Stimulated activated CD4-positive, alpha-beta T cell treated with anti-CD3 and anti-CD28 coated beads, TNF-alpha, amount 100 ng/mL, for 4 hours (primary cell): ENCODE measurements at places on chromosomes 2 and 18.

DNA sequence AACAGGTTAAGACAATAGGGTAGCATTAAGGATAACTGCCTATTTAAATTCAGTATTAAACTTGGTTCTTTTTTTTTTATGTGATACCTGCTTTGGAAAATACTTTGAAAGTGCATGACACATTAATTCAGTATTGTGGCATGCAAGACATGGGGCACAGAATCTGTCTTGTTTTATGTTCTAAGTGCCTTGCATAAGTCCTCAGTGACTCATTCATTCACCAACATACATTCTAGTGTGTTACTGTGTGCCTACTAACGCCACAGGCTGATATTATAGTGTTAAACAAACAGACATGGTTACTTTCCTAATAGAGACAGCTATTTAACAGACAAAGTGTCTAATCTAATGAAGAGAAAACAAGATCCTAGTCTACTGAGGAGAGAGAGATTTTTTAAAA is 91.7 kb downstream of the GCA start:
- DNase-seq, result no peak

- no peak for DNase-seq
Measured at GRCh38 chr2:16625201-16625729, 40.4 kb downstream of the CYRIA start.

- no peak for DNase-seq
Measured at GRCh38 chr18:24595561-24596031, 135.2 kb downstream of the HRH4 start.

DNA sequence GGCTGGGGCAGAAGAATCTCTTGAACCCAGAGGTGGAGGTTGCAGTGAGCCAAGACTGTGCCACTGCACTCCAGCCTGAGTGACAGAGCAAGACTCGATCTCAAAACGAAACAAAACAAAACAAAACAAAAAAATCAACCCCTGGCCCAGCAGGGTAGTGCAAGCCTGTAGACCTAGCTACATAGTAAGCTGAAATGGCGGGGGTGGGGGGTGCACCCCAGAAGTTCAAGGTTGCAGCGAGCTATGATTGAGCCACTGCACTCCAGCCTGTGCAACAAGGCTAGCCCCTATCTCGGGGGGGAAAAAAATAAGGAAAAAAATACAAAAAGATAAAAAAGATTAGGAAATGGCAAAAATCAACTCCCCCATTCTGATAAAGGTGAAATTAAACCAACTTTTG is 6.4 kb downstream of the ATL2 start:
- no peak for DNase-seq

DNA sequence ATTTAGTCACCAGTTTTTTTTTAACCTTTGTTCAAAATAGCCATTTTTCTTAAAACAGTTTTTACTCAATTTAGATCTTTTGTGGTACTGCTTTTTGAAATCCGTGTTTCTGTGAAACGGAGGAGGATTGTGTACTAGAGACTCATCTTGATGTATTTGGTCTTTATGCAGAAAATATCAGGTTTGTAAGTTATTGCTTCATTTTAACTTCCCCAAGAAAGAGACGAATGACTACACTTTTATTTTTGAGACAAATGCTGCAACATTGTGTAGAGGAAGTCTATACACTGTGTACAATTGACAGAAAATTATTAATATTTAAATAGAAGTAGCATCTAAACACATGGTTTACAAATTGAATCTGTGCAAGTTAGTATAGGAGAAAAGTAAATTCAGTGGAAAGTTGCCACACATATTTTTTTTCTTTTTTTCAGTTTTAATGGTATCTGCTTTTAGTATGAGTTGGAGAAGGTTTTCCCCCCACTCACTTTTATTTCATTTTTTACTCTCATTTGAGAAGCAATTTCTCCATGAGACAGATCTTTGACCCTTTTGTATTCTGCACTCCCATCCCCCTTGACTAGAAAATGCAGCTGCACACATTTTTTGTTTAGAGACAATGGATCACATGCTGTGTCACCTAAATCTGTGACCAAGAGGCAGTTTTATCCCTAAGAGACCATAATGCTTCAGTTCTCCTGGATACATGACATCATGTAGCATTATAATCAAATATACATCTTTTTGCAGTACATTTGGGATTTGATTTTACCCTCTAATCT is 200.8 kb upstream of the STON1 start:
- no peak for DNase-seq

GRCh38 chr2:236903978-236904377 is 181.7 kb upstream of the COPS8 start:
- DNase-seq, result no peak

DNA sequence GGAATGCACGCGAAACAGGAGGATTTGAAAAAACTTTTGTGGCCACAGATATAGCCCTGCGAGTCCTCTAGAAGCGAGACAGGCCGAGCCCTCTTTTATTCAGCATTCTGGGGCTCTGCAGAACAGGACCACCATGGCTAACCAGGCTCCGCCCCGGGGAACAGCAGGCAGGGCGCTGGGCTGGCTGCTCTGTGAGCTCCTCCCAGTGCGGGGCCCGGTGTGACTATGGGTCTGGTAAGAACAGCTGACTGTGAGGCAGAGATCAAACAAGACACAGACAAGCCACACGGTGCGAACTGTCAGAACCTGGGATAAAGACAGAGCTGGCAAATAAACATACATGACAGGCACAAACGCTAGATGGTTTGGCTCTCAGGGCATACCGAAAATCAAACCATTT is 15.5 kb downstream of the PXDN start:
- DNase-seq, result no peak

DNA sequence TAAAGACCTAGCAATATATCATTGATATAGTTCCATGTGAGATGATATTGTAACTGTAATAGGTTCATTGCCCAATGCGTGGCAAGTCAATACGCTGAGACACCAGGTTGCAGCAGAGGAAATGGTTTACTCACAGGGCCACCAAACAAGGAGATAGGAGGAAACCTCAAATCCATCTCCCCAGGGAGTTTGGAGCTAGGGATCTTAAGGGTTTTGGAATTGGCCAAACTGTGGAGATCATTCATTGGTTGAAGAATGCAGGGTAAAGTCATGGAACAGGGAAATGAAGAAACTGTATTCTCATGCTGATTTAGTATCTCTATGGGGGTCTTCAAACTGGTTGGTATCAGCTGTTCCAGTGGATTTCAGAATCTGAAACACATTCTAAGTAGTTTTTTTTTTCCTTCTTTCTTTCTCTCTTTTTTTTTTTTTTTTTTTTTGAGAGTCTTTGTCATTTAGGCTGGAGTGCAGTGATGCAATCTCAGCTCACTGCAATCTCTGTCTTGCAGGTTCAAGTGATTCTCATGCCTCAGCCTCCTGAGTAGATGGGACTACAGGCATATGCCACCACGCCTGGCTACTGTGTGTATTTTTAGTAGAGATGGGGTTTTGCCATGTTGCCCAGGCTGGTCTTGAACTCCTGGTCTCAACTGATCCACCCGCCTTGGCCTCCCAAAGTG is 30.7 kb upstream of the PPM1B start:
- no peak for DNase-seq

- no peak for DNase-seq
Measured at GRCh38 chr2:40027968-40028367, 248.9 kb upstream of the THUMPD2 start.

DNA sequence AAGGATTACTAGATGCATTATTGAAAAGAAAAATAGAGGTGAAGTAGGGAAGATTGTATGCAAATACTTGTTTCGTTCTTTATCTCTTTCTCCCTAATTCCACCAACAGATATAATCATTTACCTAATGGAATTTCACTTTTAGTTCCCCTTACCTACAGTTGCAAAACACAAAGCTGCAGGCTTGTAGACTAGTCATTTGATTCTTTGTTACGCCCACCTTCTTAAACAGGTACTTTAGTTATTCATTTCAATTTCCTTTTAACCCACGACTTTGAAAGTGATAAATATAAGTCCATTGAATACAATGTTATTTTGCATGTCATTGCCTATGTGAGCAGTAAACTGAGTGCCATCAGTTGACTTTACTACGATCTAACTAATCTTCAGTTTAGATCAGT is 3.9 kb upstream of the HRH4 start:
- no peak for DNase-seq

DNA sequence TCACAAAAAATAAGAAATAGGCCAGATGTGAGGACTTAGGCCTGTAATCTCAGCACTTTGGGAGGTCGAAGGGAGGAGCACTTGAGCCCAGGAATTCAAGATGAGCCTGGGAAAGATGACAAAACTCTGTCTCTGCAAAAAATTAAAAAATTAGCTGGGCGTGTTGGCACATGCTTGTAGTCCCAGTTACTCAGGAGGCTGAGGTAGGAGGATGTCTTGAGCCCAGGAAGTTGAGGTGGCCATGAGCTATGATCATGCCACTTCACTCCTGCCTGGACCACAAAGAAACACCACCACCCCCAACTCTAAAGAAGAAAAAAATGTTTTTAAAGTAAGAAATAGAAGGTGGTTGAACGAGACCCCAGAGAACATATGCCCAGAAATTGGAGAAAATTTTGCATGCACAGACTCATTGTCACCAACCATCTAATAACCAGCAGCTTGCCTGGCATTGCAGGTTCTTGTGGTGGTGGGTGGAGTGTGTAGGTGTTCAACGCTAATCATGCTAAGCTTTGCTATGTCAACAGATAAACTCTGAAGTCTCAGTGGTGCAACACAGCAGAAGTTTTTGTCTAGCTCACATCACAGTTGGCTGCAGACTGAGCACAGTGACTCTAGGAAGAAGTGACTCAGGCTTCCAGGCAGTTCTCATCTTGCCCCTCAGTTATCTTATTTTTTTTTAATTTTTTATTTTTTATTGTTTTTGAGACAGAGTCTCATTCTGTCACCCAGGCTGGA is 18.6 kb downstream of the ARL4C start:
- DNase-seq, result no peak

GRCh38 chr2:240965296-240965904 is 33.0 kb upstream of the SNED1 start:
- DNase-seq, result no peak

DNA sequence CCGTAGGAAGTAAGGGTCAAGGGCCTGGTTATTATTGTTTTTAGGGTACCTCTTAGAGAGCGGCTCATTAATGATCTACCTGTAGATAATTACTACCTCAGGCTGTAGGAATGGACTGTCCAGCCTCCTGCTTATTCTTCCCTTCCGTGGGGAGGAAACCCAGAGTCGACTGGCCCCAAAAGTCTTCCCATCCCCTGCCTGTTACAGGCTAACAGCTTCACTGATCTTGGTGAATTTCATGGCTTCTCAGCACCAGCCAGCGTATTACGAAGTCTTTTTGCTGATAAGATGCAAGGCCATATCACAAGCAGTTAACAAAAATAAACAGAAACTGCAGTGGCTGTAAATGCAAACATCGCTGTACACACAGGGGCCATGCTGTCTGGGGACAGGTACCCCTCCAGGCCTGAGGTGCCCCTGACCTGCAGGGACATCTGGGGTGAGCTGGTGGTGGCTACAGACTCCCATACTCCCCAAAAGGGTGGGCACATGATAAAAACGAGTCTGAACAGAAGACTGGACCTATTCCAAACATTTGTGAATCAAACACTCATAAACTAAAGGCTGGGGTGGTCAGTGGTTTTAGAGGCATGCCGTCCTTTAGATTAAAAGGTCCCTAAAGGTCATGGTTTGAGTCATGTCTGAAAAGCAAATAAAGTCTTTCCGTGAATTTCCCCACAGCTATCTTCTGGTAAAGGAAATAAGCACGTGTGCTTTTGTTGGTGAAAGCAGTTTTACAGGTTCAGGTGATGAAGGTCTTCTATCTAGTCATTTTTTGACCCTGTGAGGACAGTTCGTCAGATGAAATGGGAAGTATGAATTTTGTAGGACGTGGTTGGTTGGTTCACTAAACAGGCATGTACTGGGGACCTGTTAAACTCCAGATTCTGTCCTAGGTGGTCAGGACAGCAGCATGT is 36.7 kb downstream of the TTC39C start:
- DNase-seq, result no peak

GRCh38 chr2:72815655-72816278 is 10.1 kb downstream of the EXOC6B start:
- no peak for DNase-seq

DNA sequence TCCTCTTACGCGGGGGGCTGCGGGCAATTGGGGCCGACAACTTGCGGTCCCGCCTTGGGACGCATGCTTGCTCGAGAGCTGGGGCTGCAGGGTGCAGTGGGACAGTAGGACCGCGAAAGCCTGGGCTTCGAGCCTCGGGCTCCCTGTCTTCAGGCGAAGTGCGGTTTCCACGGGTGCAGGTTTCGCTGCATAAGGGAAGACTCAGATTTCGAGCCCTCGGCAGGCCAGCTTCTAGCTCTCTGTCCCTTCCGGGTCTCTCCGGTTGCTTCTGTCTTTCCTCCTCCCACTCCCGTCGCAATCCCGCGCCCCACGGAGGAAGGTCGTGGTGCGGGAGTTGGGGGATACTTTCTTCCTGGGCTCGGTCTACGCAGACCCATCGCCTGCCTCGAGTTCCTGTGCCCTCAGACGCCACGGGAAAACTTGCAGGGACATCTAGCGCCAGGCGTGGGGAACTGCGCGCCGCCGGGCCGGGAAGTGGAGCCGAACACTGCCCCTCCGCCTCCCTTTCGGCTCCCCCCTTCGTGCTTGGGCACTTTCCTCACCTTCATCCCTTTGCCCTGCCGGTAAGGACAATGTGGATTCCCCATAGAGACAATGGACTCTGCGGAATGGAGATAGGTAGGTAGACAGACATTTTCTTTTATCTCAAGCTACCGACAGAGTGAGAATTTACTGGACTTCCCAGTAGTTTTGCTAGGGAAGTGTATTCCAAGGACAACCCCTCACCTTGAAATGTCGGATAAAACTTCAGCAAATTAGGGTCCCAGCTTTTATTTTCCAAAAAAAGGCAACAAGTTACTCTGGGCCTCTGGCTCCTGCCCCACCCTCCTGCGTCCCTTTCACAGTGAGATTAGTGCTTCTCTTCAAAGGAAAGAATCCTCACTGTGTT is 4.2 kb upstream of the HOXD13 start:
- DNase-seq, result no peak
